ENCODE measurements at places on chromosomes 11 and 22.

DNA sequence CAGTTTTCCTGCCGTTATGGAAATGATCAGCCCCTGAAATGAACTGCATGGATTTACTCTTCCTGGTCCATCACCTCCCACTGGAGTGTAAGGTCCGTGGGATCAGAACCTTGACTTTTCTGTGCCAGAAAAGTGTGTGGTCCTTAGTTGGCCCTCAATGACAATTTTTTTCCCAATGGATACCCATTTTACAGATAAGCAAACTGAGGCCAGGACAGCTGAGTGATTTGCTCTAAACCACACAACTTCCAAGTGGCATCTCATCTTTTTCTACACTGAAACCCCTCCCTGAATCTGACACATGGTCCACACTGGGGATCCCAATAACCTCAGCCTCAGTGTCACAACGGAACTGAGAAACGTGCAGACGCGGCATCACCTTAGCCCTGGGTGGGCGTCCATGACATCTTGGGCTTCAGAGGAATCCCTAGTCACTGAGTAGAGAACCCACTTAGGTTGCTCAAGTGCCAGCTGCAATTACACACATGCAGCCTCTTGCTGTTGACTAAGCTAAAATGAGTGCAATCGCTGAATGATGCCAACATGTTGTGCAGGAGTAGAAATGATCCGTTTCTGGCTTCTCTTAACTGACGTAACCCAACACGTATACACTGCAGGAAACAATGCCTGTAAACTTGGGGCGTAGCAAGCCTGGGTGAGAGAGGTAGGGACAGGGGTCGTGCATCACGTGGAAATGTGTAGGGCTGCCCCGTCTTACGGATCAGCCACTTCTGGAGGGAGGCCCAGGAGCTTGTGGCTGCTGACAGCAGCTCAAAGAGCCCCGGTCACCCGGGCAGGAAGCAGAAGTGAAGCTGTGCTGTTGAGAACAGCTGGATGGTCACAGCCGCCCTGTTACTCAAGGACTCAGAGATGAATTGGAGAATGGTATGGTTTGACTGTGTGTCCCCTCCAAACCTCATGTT, 136.3 kb downstream of the SHANK2 start:
- H3K4me3 ChIP-seq = no peak overlapping the region
- DNase-seq = no peak
- no peaks in the 10 kb centered on the region for H3K4me1 ChIP-seq
- H3K27me3 ChIP-seq = no peaks in the 10 kb centered on the region
- H3K36me3 ChIP-seq = no peaks in the 10 kb centered on the region

- no peak overlapping the region for H3K4me3 ChIP-seq
- no peak for DNase-seq
- no peaks in the 10 kb centered on the region for H3K27me3 ChIP-seq
- H3K27ac ChIP-seq = no peak overlapping the region
Observed at GRCh38 chr22:44837481-44837880, 85.1 kb downstream of the ARHGAP8 start.

DNA sequence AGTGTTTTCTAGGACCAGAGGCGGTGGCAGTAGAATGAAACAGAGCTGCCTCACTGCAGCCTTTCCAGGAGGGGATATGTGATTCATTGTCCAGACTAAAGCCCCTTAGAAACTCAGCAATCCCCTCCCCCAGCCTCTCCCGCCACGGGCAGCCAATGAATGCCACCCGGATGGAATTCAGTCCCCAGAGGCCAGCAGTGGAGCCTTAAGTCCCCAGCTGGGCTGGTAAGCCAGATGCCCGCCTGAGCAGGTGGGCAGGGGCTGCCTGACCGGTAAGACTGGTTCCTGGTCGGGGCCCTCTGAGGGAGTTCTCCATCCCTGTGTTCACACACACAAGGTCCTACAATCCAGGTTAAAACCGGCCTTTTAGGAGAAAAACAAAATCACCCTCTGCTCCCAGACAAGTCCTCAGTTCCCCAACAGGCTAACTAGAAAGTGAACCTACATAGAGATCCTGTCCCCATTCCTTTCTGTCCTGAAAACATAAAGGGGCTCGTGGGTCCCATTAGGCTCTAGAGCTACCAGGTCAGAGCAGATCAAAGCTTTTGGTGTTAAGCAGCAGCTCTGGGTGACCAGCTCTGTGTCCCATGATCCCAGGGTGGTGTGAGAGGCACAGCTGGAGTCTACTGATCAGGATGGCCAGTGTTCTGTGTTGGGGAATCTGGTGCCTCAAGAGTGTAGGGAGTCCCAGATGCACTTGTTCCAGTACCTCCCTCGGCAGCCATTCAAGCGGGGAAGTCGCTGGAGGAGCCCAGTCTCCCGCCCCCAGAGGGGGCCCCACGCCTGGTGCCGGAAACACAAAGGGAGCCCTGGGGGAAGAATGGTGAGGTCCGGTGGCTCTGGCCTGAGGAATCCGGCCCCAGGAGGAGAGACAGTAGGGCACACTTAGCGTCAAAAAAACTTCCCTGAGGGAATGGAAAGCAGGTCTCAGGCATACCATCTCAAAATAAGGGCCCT, 2.6 kb downstream of the PATZ1 start:
- no peaks in the 10 kb centered on the region for H3K27me3 ChIP-seq
- H3K36me3 ChIP-seq = peaks cover 36% of the 10 kb centered on the region
- peak overlapping the region; percentile 56 for H3K27ac ChIP-seq
- peaks cover 62% of the 10 kb centered on the region for H3K4me1 ChIP-seq

GRCh38 chr11:8638300-8638699, 44.2 kb downstream of the TRIM66 start:
- DNase-seq = no peak
- no peaks in the 10 kb centered on the region for H3K4me1 ChIP-seq

- no peaks in the 10 kb centered on the region for H3K36me3 ChIP-seq
- H3K4me1 ChIP-seq = no peaks in the 10 kb centered on the region
- no peak overlapping the region for H3K27ac ChIP-seq
- no peak overlapping the region for H3K4me3 ChIP-seq
Observed at GRCh38 chr11:38950867-38951266, 2352.8 kb upstream of the RAG2 start.

DNA sequence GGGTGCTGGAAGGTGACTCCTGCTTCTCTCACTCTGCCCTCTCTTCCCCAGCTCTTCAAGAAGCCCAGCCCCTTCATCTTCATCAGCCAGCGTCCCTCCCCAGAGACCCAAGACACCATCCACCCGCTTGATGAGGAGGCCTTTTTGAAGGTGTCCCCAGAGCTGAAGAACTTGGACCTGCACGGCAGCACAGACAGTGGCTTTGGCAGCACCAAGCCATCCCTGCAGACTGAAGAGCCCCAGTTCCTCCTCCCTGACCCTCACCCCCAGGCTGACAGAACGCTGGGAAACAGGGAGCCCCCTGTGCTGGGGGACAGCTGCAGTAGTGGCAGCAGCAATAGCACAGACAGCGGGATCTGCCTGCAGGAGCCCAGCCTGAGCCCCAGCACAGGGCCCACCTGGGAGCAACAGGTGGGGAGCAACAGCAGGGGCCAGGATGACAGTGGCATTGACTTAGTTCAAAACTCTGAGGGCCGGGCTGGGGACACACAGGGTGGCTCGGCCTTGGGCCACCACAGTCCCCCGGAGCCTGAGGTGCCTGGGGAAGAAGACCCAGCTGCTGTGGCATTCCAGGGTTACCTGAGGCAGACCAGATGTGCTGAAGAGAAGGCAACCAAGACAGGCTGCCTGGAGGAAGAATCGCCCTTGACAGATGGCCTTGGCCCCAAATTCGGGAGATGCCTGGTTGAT, 12.6 kb downstream of the IL10RA start:
- no peak overlapping the region for H3K4me3 ChIP-seq
- H3K27ac ChIP-seq = peak overlapping the region; percentile 28
- peaks cover 100% of the 10 kb centered on the region for H3K4me1 ChIP-seq
- H3K36me3 ChIP-seq = peaks cover 70% of the 10 kb centered on the region
- no peaks in the 10 kb centered on the region for H3K27me3 ChIP-seq

DNA sequence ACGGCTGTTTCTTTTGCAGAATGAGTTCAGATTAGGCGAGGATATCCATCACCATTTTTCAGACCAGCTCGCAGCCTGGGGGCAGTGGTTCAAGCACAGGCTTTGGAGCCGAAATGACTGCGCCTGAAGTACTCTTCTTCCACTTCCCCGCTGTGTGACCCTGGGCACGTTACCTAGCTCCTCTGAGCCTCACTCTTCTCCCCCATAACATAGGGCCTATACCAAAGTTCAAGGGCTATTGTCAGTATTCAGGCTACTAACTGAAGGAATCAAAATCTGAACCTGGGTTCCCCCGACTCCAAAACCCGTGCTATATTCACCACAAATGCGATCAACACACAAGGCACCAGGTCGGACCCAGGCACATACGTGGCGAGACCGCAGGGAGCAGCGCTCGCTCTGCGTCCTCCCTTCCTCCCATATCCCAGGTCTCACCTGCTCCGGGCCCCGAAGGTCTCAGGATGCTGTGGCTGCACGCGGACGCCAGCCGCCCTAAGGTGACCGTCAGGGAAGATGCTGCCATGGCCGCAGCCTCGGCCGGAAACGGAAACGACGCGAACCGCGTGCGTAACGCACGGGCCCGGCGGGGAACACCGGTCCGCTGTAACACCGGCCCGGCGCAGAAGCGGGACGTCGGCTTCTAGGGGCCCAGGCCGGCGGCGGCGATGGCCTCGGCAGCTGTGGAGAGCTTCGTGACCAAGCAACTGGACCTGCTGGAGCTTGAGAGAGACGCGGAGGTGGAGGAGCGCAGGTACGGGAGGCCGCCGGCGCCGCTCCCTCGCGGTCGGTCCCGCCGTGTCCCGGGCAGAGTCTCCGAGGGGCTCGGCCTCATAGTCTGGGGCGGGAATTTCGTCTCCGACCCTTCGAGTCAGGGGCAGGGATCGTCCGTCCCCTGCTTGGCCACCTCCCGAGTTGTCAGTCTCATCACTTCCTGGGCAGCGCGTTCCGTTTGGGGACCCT, at the start of the genes IGHMBP2 and MRPL21:
IGHMBP2 (plus strand) TSS at position 604 of the 960 bp plus-strand sequence; CDS start at position 666, 62 bp downstream.
MRPL21 (minus strand) TSS at position 545 of the 960 bp plus-strand sequence; CDS start at position 523, 22 bp downstream.
- DNase-seq = peak; percentile 79
- no peaks in the 10 kb centered on the region for H3K27me3 ChIP-seq
- peaks cover 25% of the 10 kb centered on the region for H3K36me3 ChIP-seq
- peaks cover 31% of the 10 kb centered on the region for H3K4me1 ChIP-seq

DNA sequence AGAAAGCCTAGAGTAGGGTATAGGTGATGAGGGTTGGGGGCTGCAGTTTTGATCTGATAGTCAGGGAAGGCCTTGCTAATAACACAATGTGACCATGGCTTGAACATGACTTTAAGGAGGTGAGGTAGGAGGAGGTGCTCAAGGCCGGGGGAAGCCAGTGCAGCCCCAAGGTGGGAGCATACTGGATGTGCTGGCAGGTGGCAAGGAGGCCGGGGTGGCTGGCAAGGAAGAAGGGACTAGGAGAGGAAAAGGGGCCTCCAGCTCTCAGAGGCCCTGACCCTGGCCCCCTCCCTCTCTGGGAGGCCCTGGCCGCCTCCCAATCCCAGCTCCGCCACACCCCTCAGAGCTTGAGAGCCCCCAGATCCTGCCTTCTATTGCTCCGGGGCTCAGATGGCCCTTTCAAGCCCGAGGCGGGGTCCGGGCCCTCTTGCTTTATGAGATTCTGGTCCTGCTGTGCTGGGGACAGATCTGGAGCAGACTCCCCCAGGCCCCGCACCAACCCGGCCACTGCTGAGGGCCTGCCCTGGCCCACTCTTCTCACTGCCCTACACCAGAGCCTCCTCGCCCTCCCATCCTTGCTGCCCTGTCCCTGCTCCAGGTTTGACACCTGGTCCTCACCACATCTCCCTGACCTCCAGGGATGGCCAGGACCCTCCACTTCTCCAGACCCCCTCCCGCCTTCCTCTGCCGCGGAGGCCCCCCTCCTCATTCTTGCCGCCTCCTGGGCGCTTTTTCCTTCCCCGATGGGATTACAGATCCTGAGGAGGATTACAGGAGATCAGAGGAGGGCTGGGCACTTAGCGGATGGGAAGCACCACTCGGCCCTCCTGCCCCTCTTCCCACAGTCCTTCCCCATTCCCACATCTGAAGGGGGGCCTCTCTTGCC, 1.8 kb downstream of the PITPNM1 start:
- no peak for DNase-seq
- no peaks in the 10 kb centered on the region for H3K27me3 ChIP-seq
- peak overlapping the region; percentile 93 for H3K27ac ChIP-seq
- H3K4me1 ChIP-seq = peaks cover 53% of the 10 kb centered on the region

GRCh38 chr11:92272651-92273050, 48.0 kb downstream of the FAT3 start:
- H3K27ac ChIP-seq = no peak overlapping the region
- no peaks in the 10 kb centered on the region for H3K36me3 ChIP-seq
- H3K4me1 ChIP-seq = no peaks in the 10 kb centered on the region
- H3K27me3 ChIP-seq = no peaks in the 10 kb centered on the region
- no peak overlapping the region for H3K4me3 ChIP-seq

DNA sequence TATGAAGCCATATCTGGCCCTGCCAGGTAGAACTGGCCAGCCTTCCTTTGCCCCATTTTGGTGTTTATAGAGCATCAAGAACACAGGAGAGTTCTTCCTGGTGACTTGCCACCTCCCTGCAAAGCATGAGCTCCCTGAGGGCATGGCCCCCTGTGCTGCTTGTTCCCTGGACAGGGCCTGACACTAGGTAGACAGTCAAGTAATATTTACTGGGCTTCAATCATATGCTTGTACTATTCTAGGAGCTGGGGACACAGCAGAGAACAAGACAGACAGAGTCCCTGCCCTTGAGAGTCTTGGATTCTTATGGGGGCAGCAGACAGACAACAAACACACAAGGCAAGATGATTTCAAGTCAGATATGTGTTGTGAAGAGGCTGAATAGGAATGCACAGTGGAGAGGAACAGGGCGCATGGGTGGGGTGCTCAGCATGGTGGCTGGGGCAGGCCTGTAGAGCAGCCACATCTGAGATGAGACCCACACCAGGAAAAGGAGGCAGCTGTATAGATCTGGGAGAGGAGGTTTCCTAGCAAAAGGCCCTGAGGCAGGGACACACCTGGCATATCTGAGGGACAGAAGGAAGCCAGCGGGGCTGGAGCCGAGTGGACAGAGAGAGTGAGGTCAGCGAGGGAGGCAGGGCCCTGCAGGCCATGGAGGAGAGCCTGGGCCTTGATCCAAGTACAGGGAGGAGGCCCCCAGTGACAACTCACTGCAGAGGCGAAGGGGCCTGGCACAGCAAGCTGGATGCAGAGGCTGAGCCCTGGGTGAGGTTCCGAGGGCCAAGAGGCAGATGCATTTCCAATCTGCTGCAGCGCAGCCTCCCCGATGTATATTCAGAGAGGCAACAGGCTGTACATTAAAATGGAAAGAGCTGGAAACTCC, 10.2 kb upstream of the CBX6 start:
- no peak overlapping the region for H3K27ac ChIP-seq
- no peak overlapping the region for H3K4me3 ChIP-seq
- H3K27me3 ChIP-seq = no peaks in the 10 kb centered on the region
- H3K4me1 ChIP-seq = peaks cover 26% of the 10 kb centered on the region
- no peak for DNase-seq
- no peaks in the 10 kb centered on the region for H3K36me3 ChIP-seq

DNA sequence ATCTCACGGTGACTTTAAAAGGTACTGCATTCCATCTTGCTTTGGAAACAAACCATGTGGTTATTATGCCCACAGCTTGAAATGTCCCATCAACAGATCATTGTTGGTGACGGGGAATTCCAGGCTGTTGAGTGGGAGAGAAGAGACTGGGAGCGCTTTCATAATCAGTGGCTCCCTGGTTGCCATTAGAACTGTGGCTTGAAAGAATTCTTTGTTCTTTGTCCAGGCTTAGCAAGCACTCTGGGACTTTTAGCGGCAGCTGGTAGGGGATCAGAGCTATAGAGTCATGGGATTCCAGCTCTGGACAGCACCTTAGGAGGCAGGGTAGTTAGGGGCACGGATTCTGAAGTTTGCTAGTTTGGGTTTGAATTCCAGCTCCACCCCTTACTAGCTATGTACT, 22.0 kb downstream of the MMP20 start:
- no peaks in the 10 kb centered on the region for H3K4me1 ChIP-seq
- DNase-seq = no peak
- no peaks in the 10 kb centered on the region for H3K36me3 ChIP-seq
- no peak overlapping the region for H3K4me3 ChIP-seq
- no peaks in the 10 kb centered on the region for H3K27me3 ChIP-seq
